ENCODE measurements at places on chromosomes 2 and 18.

DNA sequence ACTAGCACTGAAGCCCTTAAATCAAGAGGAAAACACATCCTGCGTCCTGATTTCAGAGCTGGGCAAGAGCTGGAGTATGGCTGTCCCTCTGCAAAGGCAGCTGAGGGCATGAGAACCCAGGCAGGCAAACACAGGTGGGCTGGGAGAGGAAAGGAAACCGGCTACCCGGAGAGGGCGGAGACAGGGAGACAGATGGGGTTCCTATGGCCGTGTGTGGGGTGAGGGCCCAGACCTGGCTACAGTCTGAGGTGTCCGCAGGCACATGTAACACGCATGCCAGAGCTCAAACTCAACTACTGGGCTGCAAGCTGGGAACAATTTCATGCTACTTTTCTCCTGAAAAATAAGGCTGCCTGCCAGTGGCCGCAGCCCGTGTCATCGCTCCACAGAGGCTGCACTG is 2.7 kb downstream of the COPS9 start:
- no peak for DNase-seq

- DNase-seq: no peak
Measured at GRCh38 chr2:145108959-145109710, 589.2 kb upstream of the ZEB2 start.

- DNase-seq: no peak
Measured at GRCh38 chr2:217835931-217836891, 166.6 kb downstream of the TNS1 start.

GRCh38 chr2:174333017-174333371 is 1.8 kb upstream of the SP9 start:
- no peak for DNase-seq

- no peak for DNase-seq
Measured at GRCh38 chr2:226703514-226703913, 96.1 kb downstream of the IRS1 start.

DNA sequence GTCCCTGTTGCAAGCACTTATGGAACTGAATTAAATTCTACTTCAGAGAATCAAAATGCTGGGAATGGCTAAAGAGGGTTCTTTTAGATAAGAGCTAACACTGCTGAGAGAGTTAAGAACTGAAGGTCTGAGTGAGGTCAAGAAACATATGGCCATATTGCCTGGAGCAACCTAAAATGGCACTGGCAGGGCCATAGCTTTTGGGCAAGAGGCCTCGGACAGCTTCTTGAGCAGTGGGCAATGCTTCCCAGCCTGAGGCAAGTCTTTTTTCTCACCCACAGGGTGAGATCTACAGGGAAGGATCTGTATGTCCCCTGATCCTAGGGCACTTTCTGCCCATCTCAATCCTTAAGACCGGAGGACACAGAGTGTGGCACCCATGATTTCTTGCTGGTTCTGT is 244.6 kb upstream of the NT5C1B start:
- no peak for DNase-seq

- DNase-seq: no peak
Measured at GRCh38 chr2:66318009-66318561, 116.8 kb upstream of the MEIS1 start.

GRCh38 chr2:41924024-41924423 is 123.8 kb upstream of the PKDCC start:
- no peak for DNase-seq

GRCh38 chr2:182522405-182522896 is 95.6 kb upstream of the PDE1A start:
- no peak for DNase-seq

GRCh38 chr18:58216071-58216481 is 172.1 kb downstream of the NEDD4L start:
- no peak for DNase-seq

GRCh38 chr2:172782506-172783164 is 47.0 kb downstream of the RAPGEF4 start:
- DNase-seq: no peak

- no peak for DNase-seq
Measured at GRCh38 chr18:33606621-33607020, 28.6 kb downstream of the ASXL3 start.

All from activated naive CD8-positive, alpha-beta T cell treated with anti-CD3 and anti-CD28 coated beads, Interleukin-2, amount 50 U/mL, for 16 hours (primary cell).